ENCODE measurements at places on chromosomes 13 and 19.

GRCh38 chr19:53866865-53867224 lies 838 bp upstream of the MYADM start:
- peak; percentile 63 for DNase-seq

- peak; percentile 86 for DNase-seq
Measured at GRCh38 chr19:35495107-35496064, 5.1 kb upstream of the KRTDAP start.

DNA sequence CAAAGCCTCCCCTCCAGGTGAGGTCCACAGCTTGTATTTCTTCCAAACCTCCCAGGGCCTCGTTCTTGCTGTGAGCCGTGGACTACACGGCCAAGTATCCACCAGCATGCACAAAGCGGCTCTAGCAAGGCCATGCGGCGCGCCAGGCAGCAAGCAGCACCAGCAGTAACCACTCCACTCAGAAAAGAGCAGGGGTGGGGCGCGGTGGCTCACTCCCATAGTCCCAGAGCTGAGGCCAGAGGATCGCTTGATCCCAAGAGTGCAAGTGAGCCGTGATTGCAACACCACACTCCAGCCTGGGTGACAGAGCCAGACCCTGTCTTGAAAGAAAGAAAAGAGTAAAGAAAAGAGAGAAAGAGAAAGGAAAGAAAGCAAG lies 4.7 kb downstream of the CCDC8 start:
- DNase-seq, result no peak

DNA sequence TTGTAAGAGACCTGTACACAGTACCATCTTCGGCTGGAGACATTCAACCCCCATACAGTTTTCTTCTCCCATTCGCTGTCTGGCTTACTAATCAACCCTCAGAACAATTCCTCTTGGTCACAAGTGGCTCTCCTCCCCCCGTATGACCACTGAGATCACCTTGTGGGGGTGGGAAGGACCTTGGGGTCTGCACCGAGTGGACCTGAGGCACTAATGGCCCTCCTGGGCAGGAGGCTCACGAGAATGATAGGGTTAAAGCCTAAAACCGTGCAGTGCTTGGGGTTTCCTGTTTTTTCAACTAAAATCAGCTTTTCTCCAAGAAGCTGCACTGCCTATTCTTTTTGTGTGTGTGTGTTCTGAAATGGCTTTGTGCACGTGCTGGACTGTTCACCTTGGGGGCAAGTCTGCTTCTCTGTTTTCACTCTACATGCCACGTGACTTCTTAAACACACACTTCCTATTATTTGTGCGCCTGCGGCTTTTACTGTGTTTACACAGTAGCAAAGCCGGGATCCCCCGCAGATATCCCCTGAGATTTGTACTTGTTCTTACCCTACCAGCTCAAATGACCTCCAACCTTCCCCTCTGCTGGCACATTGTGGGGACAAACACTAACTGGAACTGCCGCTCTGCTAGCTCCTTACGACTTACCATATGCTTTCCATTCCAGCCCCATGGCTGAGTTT lies 12.3 kb downstream of the RBM26 start:
- DNase-seq, result peak; percentile 67

DNA sequence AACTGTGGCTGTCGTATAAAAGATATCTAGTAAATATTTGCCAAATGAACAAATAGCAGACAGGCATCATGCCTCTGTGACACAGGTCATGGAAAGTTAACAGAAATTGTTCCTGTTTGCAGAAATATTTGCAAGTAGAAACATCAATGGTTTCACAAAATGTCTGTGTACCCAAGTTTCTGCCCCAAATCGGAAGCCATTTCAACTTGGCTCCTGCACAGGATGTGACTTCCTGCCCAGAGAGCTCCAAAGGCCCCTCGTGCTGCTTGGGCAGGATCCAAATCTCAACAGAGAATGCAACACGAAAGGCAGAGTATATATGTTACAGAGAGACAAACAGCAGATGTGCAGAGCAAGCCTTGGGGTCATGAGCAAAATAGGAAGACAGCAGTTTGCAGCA lies 95.5 kb upstream of the SERP2 start:
- no peak for DNase-seq

DNA sequence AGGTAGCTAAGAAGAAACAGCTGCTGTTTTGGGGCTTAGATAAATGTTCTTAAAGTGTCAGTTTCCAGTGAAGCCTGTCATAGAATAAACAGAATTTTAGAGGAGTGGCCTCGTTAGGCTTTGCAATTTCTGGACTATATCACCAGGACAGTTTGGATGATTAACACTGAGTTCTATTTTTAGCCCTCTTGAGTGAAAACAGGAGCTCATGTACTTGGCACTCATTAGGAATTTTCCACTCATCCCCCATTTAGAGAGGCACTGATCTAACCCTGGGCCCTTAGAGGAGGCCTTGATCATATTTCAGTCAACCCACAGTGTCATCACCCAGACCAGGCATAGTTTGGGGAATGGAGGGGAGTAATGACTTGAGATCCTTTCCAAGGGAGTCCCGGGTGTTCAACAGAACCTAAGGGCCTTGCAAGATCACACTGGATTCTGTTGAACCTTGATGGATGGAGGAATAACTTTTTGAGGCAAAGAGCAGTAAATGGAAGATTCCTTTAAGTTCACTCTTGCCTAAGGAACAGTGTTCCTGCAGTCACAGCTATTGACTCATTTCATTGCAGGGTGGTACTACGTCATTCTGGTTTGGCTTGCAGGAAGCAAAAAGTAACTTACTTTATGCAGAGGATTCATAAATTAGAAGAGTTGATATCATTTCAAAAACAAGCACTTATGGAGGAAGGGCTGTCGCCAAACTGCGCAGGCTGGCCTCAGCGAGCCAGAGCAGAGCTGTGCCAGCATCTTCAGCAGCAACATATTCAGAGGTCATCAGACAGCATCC lies 160.2 kb downstream of the SLC7A1 start:
- no peak for DNase-seq

DNA sequence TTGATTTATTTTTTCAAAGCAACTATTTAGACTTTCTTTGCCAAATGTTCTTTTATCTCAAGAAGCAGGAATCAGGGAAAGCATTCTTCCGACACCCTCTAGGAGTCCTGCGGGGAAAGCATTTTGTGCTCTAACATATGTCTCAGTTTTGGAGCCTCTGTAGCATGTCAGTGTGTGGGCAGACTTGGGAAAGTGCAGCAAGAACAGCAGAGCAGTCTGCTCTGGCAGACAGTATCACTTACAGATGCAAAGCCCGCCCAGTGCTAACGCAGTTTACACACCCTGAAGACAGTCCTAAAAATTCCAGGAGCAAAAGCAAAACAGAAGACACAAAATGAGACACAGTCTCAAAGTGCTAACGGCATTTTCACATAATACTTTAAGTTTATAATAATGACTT lies 393.5 kb downstream of the KLF12 start:
- DNase-seq, result no peak

GRCh38 chr13:94073007-94073744 lies 406.3 kb downstream of the DCT start:
- DNase-seq, result no peak

DNA sequence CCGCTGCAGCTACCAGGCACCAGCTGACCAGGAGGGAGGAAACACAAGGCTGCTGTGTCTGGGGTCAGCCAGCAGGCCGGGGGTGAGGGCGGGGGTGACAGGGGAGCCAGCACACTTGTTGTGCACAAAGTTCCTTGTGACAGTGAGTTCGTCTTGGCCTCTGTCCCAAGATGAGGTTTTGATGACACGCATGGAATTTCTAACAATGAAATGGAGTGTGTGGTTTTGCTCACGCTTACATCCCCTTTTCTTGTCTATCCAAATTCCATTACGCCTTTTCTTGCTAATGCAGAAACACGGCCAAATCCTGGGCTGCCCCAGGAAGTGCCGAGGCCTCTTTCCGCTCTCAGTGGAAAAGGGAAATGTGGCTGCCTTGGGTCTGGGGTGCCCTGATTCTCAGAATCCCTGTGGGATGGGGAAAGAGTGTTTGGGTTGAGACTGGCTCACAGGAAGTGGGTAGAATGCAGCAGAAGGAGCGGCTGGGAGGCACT lies 73.8 kb downstream of the GADD45B start:
- DNase-seq, result no peak

- DNase-seq, result peak; percentile 98
Measured at GRCh38 chr19:40570313-40571004, 6.2 kb upstream of the SHKBP1 start.

- no peak for DNase-seq
Measured at GRCh38 chr19:44648631-44649251, 5.0 kb downstream of the PVR start.

DNA sequence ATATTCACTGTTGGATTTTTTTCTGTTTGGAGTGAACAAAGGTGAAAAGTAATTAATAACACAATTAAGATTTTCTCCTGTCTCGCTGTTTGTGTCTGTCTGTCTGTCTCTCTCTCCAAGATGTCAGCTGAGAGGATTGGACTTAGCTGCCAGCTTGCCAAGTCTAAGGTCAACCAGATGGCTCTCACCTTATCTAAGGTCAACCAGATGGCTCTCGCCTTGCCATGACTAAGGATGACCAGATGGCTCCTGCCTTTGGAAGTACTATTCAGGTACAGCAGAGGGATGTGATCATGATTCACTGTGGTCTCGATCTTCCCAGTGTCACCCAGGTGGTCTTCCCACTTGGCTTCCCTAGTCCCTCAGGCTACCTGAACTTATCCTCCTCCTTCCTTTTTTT lies 1436.4 kb downstream of the UQCRFS1 start:
- DNase-seq, result no peak

GRCh38 chr13:61546911-61547310 lies 131.3 kb upstream of the PCDH20 start:
- no peak for DNase-seq

DNA sequence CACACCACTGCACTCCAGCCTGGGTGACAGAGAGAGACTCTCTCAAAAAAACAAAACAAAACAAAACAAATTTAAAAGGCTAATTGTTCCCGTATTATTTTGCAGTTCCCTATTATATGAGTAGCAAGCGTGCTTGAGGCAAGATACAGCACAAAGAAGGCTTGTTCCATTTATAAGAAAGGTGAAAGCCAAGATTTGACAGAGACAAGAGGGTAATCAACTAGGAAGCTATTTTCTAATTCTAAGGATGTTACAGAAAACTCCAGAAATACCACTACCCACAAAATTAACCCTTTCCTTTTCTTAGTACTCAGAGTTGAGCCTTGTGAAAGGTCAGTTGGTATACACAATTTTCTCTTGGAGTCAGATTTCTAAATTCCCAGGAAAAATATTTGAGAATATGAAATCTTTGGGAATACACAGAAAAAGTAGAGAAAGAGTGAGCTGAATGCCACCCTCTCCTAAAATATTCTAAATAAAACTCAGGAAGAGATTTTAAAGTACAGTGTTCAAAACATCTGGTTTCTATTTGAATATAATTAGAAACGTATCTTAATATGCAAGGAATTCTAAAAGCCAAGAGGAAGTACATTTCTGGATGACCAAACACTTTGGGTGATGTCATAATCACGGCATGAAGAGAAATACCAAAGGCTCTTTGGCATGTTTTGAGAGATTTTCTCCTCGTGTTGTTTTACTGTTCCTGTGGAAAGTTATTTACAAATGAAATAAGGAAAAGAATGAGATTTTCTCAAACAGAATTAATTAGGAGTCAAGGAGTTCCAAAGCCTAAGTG lies 63.0 kb upstream of the FLT1 start:
- no peak for DNase-seq

- no peak for DNase-seq
Measured at GRCh38 chr19:18895824-18896341, at the start of gene CERS1. Gene CERS1 (minus strand): TSS chr19:18896158. CDS start chr19:18896072, 86 bp downstream.

- no peak for DNase-seq
Measured at GRCh38 chr13:59423708-59424340, 739.9 kb downstream of the DIAPH3 start.

DNA sequence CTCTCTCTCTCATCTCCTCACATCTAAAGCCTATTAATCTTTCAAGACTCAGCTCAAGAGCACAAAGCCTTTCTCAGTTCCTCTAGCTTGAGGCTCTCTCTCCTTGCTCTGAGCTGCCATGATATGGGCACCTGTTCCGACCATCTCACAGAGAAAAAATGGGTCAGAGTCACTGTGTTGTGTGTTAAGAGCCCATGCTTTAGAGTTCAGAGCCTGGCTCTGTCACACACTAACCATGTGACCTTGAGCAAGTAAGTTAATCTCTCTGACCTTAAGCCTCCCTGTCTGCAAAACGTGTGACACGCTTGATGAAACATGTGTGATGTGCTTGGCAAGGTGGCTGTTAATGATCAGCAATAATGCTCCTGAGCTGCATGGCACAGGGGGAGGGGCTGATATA lies 245.2 kb downstream of the DLEU7 start:
- DNase-seq, result no peak

- peak; percentile 76 for DNase-seq
Measured at GRCh38 chr19:8335343-8336071, 7.6 kb downstream of the KANK3 start.

GRCh38 chr19:944171-944567 lies 18.3 kb downstream of the ARID3A start:
- no peak for DNase-seq

GRCh38 chr13:30002577-30002976 lies 152.2 kb upstream of the UBL3 start:
- DNase-seq, result no peak

- peak; percentile 87 for DNase-seq
Measured at GRCh38 chr19:41706741-41707501, 1.5 kb upstream of the CEACAM5 start.

DNA sequence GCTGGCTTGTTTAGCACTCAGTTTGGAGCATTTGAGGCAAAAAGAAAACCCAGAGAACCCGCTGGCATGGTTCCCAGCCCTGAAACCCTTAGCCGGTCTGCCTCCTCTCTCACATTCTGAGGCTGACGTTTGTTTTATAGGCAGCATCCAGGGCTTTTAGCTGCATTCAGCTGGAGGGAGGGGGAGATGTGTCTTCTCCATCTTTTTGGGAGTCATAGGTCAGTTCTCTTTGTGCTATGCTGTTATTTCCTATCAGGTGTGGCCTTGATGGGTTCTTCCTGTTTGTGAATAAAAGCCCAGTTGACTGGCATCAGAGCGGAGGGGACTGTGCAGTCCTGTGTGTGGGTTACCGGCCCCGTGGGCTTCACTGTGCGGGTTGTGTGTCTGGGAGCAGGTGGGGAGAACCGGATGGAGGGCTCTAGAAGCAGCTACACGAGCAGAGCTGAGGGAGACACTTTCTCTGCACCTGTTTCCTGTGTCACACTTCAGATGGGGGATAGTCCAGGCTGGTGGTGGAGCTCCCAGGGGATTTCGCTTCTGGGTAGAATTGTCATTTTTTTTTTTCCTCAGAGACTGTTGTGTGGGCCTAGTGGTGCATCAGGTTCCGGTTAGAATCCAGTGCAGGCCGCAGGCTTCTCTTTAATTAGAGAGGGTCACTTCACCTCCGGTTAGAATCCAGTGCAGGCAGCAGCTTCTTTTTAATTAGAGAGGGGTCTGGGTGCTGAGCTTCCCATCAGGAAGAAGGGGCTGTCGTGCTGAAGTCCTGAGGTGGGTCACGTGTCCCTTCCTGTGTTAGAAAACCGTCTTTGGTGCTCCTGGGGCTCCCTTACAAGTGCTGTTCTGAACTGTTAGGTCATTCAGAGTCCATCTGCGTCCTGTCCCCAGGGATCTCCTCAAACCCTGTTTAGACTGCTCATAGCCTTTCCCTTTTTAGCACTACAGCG lies 69.6 kb downstream of the ARHGEF7 start:
- no peak for DNase-seq

- DNase-seq, result no peak
Measured at GRCh38 chr13:104571161-104571892, 1505.1 kb upstream of the SLC10A2 start.

- no peak for DNase-seq
Measured at GRCh38 chr19:42088471-42089190, 12.7 kb downstream of the ZNF574 start.
